Activated T-helper 1 cell treated with Interleukin-2 at 50 U/mL for 16 hours (primary cell): ENCODE measurements at places on chromosomes 1 and 21.

GRCh38 chr1:172719694-172720138, 60.8 kb downstream of the FASLG start:
- no peak for DNase-seq

DNA sequence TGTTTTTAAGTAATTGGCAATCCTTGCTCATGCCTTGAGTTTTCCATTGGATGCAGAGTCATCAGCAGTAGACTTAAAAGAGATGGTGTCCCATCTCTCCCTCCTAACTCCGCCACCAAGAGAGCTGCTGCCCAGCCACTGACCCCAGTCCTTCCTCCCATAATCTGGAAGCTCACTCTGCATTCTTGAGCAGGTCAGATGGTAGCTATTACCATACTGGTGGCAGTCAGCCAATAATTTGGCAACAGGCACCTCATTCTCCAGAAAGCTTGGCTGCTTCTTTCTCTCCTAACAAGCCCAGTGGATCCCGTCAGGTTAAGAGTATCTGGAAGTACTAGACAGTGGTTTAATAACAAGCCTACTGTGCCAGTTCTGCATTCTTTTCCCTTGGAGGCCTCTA, 272.1 kb downstream of the ZNF648 start:
- no peak for DNase-seq

GRCh38 chr1:90341516-90341915, 346.6 kb downstream of the ZNF326 start:
- DNase-seq = no peak

DNA sequence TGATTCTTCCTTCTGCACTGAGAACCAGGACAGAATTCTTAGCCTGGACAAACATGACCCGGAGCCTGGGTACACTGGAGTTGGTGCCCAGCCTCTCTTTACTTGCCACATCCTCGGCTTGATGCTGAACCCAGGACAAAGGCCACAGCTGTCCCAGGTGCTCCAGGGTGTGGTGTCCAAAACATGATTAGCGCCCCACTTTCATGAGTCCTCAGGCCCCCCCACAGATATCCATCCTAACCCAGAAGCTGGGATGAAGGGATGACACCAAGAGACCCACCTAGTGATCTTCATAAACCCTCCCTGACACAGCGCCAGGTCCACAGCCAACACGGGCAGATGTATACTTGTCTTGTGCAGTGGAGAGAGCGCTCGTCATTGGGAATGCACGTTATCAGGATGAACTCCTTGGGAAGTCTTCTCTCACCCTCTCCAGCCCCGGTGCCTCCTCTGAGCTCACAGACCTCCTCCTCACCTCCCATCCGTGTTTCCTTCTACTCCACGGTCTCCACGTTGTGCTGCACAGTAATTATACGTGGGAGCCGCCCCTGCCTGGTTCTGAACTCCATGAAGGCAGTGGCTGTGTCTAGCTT, 3.6 kb downstream of the ABCA4 start:
- DNase-seq = no peak

DNA sequence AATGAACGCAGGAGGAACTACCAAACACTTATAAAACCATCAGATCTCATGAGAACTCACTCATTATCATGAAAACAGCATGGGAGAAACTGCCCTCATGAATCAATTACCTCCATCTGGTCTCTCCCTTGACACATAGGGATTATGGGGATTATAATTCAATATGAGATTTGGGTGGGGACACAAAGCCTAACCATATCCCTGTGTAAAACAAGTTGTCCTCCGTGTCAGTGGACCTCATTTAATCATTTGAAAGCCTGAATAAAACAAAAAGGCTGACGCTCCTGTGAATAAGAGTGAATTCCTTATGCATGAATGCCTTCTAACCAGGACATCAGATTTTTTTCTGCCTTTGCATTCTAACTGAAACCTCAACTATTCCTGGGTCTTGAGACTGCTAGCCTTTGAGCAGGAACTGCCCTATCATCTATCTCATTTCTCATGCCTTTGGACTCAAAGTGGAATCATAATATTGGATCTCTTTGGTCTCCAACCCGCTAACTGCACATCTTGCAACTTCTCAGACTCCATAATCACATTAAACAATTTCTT, 648.8 kb downstream of the ADGRL2 start:
- no peak for DNase-seq

GRCh38 chr1:29973406-29973805, 737.1 kb downstream of the PTPRU start:
- DNase-seq = no peak

GRCh38 chr1:12438349-12438924, 179.6 kb downstream of the DHRS3 start:
- peak; percentile 23 for DNase-seq
